GM19239 (cell line): ENCODE measurements at places on chromosomes 5 and 9.

- no peak for DNase-seq
Measured at GRCh38 chr5:168307925-168308584, 16.6 kb downstream of the WWC1 start.

GRCh38 chr5:65563777-65564176 is 681 bp downstream of the PPWD1 start:
- no peak for DNase-seq

DNA sequence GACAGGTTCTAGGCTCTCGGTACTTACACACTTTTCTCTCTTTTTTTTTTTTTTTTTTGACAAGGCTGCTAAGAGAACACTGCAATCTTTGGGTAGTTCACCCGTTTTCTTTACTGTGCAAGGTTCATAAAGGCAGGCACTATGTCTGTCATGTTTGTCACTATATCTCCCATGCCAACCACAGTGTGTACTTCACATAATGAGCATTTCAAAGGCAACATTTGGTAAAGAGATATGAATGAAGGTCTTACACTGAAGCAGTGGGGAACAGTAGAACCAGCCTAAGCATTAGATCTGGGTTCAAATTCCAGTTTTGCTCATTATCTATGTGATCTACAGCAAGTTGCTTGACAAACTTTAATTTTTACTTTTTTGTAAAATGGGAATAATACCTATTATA is 1.5 kb upstream of the HMGCR start:
- no peak for DNase-seq

DNA sequence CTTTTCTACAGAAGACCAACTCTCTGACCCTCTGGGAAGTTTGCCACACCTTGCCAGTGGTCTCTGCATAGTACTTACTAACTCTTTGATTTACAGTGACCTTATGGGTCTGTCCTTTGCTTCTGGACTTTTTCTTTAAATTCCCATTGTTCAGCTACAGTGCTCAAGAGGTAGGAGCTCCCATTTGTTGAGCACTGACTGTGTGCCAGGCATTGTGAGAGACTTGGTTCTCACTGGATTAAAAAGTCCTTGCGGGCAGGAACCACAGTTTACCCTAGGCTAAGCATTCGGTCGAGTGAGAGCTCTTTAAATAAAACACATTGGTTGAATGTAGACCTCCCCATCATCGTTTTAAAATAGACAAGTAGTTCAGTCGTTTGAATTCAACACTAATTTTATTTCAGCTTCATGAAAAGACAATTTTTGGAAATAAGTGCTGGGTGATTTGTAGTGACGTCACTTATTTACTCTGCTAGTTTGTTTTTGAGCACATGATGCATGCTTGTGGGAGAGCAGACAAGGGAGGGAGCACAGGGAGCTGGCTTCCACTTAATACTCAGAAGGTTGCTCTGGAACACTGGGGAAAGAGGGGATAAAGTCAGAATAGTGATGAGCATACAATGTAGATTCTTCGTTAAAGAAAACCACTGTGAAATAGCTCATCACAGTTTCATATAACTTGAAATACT is 27.1 kb downstream of the RASGRF2 start:
- no peak for DNase-seq

DNA sequence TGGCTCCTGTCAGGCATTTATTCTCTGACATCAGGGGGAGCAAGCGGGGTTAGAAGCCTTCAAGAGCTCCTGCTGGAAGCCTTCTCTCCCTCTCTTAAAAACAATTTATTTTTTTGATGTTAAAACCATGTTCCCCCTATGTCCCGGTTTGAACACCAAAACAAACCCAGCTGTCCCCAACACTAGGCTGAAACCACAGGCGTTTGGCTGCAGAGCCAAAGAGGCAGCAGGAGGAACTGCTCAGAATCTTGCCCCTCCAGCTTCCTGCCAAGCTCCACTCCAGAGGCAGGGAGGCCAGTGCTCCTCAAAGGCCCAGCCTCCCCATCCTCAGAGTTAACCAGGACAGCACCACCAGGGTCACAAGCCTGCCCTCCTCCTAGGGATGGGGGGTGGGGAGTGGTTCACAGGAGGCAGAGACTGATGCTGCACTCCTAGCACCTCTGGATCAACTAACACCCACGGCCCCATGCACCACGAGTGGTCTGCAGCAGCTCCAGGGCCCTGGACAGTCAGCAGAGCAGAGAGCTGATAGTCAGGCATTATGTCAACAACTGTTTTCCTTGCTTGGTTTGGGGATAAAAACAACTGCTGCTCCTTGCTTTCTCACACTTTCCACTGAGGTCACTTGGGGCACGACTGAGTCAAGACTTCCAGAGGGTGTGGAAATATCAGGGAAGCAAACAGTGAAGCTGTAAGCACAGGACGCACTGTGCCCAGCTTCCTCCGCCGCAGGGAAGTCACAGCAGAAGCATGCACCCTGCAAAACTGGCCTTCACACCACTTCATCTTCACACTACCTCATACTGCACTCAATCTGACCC is 96.5 kb upstream of the ADRA1B start:
- DNase-seq, result no peak

- DNase-seq, result no peak
Measured at GRCh38 chr5:10160241-10160640, 89.4 kb downstream of the ATPSCKMT start.

GRCh38 chr5:143052967-143053682 is 282.9 kb downstream of the ARHGAP26 start:
- DNase-seq, result no peak
